ENCODE measurements at places on chromosomes 11 and 22. TPM values are rescaled to one million over a fixed set of nuclear protein-coding genes. Genes with fewer than 3 reads are reported as not detected.

Gene SSRP1
- total RNA-seq: 89.9 TPM

Gene DLAT
- total RNA-seq: 16.7 TPM

Gene PLEKHA7
- 2.7 TPM for total RNA-seq

GRCh38 chr22:30436196-30436595 lies 10.6 kb downstream of the MTFP1 start:
- no peak for DNase-seq

GRCh38 chr11:126808836-126809235 lies 191.7 kb downstream of the KIRREL3 start:
- DNase-seq: no peak

Gene MAPK8IP2
- total RNA-seq: 0.27 TPM

Gene APOL4
- total RNA-seq: 5.1 TPM

Gene SLC22A12
- total RNA-seq: not detected

DNA sequence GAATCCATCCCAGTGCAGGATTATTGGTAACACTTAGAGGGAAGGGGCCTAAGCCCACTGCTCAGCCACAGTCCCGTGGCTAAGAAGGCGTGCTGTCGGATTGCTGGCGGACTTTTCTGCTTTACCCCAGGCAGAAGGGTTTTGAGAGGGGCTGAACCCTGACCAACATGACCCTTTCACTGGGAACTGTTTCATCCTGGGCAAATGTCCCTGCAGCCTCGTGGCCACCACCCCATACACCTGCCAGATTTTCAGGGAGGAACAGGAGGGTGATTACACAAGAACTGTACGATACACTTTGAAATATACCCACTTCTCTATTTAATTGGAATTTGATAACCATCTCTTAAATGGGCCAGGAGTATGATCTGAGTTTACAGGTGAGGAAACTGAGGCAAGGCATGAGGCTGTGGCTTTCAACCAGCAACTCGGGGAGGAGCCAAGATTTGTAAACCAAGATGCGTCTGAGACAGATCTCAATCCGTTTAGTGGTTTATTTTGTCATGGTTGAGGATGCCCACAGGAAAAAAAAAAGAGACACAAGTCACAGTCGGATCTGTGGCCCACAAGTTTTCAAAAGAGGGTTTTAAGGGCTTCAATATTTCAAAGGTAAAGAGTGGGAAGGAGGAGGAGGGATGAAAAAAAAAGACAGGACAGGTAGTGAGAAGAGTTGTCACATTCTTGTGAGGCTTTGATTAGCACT lies 6.1 kb upstream of the APOL3 start:
- DNase-seq: no peak

Gene HTR3A
- under 0.01 TPM for total RNA-seq

- DNase-seq: no peak
These were observed 26.2 kb upstream of the SLC37A2 start for GRCh38 chr11:125036933-125037332.

DNA sequence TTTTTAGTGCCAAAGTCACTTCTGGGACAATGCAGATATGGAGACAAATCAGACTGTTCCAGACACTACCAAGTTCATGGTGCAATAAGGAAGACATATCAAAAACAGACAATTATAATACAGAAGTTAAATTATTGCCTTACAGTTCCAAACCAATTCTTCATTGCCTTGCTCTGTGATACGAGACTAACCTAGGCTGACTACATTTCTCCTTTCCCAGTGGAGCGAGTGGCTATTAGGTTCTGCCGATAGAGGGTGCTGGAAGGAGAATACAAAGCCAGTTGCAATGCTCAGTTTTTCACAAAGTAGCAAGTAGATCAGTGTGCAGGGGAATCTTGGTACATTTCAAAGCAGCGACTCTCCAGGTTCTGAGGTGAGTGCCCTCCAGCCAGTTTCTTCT lies 67.8 kb downstream of the FAM168A start:
- peak; percentile 40 for DNase-seq

GRCh38 chr11:45651841-45652749 lies 13.3 kb downstream of the CHST1 start:
- no peak for DNase-seq

- no peak for DNase-seq
These were observed 107.8 kb downstream of the CD44 start for GRCh38 chr11:35246745-35247144.

GRCh38 chr11:21896216-21896615 lies 296.7 kb upstream of the ANO5 start:
- no peak for DNase-seq

Gene TSGA10IP
- total RNA-seq: not detected

GRCh38 chr11:133385781-133386180 lies 146.5 kb downstream of the OPCML start:
- no peak for DNase-seq

Gene INPPL1
- 80.0 TPM for total RNA-seq

- no peak for DNase-seq
These were observed 60.0 kb downstream of the OR10A6 start for GRCh38 chr11:7871056-7871455.

Data from hematopoietic multipotent progenitor cell (in vitro differentiated cells).